ENCODE measurements at places on chromosomes 5 and 9. TPM values are rescaled to one million over a fixed set of nuclear protein-coding genes. Genes with fewer than 3 reads are reported as not detected.

The SPZ1 gene
- not detected for total RNA-seq

DNA sequence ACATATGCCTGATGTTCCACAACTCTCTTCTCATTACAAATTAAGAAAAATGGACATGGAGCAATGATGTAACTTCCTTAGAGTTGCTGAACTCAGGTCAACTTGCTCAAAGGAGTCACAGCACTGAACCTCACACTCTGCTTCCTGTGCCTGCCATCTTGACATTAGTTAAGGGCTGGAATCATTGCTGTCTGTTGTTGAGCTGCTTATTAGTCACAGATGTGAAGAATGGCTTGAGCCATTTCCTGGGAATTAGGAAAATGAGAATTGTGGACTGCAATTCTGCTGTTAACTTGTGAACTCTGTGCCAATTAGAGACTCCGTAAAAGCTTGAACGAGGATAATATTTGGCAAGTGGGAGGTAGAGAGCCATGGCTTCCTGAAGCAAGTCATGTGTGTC, 212.0 kb downstream of the ADAMTS12 start:
- no peak for DNase-seq

GRCh38 chr5:65171645-65172044, 310.1 kb downstream of the ADAMTS6 start:
- DNase-seq = no peak

DNA sequence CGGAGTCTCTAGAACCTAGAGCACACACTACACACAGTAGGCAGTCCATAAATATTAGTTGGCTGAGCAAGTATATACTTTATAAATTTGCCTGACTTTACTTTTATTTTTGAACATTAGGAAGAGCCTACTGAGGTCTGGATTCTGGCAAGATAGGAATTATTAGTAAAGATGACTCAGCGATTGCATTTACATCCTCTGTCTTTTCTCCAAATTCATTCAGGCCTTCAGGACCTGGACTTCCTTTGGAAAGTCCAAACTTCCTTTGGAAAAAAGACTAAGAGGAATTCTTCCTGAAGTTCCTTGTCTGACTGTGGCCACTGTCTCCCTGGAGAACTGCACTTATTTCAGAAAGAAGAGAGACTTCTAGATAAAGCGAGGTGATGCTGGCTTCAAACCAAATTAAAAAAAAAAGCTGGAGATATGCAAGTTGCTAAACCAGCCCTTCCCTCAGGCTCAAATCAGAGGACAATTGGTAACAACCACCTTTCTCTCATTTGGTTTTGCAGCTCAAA, 251.3 kb downstream of the GAS1 start:
- no peak for DNase-seq

DNA sequence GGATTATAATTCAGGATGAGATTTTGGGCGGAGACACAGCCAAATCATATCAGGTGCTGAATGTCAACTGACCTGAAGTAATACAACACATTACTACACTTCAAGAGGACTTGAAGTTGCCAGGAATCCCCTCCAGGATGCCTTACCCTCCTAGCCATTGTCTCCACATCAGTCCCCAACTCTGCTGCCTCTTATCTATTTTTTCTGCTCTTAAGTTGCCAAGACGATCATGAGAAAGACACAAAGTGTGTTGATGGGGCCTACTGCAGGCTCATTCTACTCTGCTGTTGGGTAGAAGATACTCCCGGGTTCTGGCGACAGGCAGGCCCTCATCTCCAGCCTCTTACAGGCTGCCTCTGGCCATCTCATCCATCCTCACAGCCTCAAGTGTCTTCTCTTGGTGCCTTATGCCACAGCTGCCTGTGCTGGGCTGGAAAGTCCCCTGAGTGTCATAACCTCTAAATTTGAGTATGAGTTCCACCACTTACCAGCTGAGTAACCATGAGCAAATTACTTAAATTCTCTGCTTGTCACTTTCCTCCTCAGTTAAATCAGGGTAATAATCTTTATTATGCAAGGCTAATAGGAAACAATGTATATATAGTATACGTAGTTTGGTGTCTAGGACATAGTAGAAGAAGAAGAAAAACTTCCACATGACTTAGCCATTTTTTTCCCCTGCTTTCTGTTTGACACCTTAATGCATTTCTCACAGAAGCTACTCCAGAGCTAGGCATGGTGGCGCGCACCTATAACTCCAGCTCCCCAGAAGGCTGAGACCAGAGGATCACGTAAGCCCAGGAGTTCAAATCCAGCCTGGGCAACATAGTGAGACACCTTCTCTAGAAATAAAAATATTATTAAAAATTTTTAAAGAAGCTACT, 73.0 kb upstream of the SNX2 start:
- DNase-seq = no peak

GRCh38 chr9:129748249-129748648, 4.6 kb downstream of the PTGES start:
- DNase-seq = no peak

DNA sequence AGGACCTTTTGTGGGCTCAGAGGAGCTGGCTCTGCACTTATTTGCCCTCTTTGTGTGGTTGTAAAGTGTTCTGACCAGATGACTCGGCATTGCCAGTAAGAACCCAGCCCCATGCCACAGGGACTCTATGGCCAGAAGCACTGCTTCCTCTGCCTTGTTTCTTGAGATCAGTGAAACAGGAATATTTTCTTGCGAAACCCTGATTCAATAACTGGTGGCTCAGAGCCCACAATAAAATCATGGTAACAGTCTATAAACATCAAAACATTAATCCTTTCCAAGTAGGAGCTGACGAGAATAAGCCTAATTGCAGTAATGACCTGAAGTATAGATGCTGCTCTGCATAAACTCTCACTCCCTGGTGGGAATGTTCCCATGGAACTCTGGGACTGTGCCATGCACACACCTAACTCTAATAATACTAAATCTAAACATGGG, 344.3 kb downstream of the ZNF608 start:
- DNase-seq = no peak

- DNase-seq = no peak
Observed at GRCh38 chr9:13728131-13728530, 448.6 kb upstream of the MPDZ start.

- no peak for DNase-seq
Observed at GRCh38 chr5:17187011-17187785, 30.2 kb upstream of the BASP1 start.

The PTGS1 gene
- 0.84 TPM for total RNA-seq

GRCh38 chr5:147704544-147704943, 78.0 kb downstream of the JAKMIP2 start:
- no peak for DNase-seq

DNA sequence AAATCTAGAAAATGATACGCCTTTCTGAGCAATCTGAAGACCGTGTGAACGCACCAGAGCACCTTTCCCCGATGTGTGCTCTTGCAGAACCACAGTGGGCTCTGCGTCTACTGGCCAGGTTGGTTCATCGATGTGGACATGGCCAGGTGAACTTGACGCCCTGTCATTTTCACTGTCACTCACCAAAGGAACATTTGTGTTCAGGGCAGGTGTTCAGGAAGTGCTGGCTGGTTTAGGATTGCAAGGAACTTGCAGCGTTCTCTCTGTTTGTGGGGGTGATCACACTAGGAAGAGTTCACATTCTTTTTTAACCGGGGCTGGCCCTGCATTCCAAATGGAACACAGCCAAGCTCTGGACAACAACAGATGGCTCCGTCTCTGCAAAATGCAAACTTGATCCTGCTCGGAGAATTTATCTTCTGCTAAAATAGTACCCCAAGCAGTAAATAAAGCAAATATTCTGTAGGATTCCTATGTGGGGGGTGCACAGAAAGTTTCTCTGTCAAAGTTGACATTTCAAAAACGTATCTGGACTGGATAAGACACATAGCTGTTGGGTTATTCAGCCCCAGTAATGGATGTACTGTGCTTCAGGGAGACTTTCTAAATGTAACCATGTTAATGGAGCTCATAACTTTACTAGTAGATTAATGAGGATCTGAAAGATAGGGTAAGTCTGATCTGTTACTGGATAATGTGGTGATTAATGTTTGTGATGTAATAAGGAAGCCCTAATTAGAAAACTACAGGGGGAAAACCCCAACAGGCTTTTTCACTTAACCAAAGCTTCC, 45.7 kb upstream of the FANCC start:
- no peak for DNase-seq

DNA sequence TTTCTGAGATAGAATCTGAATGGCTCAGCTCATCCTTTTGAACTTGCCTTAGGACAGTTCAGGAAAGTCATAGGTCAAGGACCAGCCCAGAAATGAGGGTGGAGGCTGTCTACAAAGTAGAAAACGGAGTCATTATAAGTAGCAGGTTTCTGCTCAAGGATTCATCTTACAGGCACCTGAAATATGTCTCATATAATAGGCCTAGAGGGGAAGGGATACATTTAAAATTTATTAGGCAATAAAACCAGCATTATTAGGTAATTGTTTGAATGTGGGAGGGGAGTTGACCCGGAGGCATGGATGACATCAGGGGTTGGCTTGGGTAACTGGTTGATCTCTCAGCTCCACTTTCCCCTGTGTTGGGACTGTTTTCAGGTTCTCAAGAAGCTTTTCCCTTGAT, 11.9 kb upstream of the GALNT10 start:
- DNase-seq = no peak

The ANKRD31 gene
- 0.29 TPM for total RNA-seq

The SELENOP gene
- total RNA-seq = 91.4 TPM

The CMYA5 gene
- 0.69 TPM for total RNA-seq

The OMD gene
- total RNA-seq = not detected

The NOTCH1 gene
- 21.5 TPM for total RNA-seq

The BOD1 gene
- 84.1 TPM for total RNA-seq

DNA sequence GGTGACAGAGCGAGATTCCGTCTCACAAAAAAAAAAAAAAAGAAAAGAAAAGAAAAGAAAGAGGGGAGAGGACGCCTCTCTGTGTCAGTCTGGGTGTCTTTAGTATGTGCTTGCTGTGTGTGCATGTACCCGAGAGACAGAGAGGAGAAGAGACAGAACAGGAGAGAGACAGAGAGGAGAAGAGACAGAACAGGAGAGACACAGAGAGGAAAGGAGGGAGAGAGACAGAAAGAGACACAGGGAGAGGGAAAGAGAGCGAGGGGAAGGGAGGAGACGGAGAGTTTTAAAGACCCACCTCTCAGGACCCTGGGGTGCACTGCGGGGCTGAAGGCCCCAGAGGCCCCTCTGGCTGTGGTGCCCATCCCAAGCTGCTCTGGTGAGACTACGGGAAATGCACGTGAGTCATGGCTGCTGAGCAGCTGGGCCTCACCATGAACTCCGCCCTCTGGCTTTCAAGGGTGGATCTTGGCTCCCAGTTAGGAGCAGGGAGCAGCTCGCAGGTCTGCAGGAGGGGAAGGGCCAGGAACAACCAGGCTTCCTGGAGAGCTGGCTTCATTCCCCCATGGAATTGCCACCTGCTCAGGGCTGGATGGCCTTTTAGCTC, 7.9 kb downstream of the SLC6A3 start:
- peak; percentile 85 for DNase-seq

DNA sequence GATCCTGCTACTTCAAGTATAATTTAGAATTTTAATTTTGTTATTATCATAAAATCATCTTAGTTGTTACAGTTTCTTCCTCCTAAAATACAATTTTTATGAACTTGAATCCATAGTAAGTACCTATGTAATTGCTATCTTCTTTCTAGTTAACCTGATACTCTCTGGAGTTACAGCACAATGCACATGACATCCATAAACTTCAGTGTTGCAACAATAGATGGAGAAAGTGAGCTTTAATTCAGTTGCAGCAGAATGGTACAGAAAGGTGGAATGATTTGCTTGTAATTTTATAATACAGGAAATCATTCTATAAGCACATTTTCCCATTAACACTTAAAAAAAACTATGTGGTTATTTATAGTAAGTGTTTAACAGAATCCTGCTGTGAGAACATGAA, 372.0 kb downstream of the CDH9 start:
- DNase-seq = no peak

The SPDL1 gene
- 46.4 TPM for total RNA-seq

The IFNE gene
- 0.89 TPM for total RNA-seq

DNA sequence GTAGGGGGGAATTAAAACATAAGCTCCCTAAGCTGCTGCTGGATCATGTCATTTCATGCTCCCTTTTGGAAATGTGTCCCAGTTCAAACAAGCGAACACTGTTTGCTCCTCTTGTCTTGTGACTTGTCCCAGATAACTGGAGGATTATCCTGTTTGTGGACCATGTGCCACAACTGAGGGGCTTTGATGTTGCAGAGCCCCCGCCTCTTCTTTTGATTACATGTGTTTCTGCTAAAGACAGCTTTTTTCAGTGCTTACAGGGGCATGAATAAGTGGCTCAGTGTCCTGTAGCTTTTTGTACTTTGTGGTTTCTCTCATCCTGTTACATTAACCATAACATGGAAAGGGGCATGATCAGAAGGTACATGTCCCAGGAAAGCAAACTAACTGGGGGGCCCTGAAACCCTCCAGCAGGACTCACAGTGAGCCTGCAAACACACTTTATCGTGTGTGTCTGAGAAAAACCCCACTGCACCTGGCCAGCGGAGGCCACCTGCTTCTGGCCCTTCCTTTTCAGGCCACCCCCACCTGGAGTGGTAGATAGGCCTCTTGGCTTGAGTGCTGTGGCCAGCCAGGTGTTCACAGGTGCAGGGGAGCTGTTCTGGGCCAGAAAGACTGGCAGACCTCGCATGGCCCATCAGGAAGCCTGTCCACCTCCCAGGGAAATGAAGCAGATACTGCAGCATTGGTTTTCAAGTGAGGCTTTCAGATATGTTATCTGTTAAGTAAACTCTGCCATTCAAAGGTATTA, 285.6 kb downstream of the FANCC start:
- DNase-seq = peak; percentile 57

GRCh38 chr5:154901276-154901675, 36.7 kb downstream of the GEMIN5 start:
- no peak for DNase-seq

The KIF4B gene
- 0.18 TPM for total RNA-seq

DNA sequence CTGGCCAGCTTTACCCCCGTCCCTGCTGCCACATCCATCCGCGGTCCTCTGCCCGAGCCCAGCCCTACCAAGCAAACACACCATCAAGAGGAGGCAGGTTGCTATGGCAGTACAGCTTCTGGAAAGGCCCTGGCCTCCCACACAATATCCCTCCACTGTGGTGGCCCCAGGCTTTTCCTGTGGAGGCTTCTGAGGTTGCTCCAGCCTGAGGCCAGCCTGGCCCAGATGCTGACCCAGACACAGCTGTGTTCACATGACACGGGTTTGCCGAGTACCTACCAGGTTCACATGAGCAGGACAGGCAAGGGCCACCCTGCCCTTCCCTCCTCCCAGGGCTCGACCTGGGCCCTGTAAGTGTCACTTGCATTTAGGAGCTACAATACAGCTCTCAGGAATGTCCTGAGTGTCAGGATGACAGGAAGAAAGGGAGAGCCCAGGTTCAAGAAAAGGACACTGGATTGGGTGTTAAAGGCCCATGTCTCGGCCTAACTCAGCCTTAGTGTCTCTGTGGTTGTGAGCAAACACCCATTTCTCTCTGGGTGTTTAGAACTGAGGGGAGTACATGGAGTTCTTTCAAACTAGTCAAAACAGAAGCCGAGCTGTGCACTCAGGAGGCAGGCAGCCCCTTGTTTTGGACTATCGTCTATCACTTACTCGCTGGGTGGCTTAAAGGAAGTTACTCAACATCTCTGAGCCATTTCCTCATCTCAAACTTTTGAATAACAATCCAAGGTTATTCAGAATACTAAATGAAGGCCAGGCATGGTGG, 40.2 kb downstream of the NAIF1 start:
- no peak for DNase-seq

All from endodermal cell (in vitro differentiated cells).